ENCODE measurements at places on chromosomes 7 and 10.

DNA sequence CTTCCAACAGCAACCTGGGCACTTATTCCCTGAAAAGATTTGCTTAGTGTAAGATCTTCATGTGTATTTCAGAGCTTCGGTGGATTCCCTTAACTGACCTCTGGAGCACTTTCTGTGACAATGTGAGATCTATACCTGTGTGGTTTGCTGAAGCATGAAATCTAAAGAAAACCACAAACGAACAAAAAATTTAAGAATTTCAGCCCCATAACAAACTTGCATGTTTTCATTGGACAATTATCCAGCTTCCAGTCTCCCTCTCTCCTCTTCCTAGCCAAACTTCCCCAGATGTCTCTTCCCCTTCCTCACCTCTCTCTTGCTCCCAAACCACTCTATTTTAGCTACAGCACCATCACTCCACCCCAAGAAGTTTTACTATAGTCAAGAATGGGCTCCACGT is 279.9 kb upstream of the SORCS1 start:
- DNase-seq = no peak

- no peak for DNase-seq
Observed at GRCh38 chr10:35612385-35613106, 7.4 kb downstream of the GJD4 start.

DNA sequence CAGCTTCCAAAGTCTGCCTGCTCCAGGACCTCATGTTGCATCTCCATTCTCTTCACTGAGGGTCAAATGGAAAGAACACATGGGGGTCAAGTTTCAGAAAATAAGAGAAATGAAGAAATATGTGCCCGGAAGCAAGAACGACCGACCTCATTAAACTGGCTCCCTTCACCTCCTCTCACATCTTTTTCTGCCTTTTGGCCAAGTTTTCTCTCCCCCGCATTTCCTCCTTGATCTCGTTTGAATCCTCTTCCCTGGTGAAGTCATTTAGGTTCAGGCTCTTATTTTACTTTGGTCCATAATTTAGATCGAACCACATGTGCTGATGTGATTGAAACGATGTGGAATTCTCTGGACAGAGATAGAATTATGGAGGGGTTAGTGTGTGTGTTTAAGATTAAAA is 44.2 kb downstream of the EGFR start:
- no peak for DNase-seq

- DNase-seq = no peak
Observed at GRCh38 chr7:130990178-130990832, 256.3 kb upstream of the KLF14 start.

GRCh38 chr7:25675789-25676474 is 447.6 kb upstream of the NPVF start:
- peak; percentile 70 for DNase-seq

GRCh38 chr10:124465003-124465776 is 3.6 kb downstream of the LHPP start:
- no peak for DNase-seq

DNA sequence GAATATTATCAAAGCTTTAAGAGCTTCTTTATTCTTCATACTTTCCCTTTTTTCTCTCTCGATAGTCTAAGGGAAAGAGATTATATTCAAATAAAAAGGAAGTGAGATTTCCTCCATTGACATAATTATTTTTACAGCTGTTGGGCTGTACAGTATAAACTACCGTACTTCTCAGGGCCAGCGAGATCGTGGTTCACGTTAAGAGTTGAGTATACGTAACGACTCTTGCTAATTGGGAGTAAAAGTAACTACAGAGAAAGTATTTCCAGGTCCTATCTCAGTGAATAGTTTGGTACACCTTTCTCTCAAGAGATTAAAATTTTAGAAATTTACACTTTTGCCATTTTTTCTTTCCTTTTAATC is 57.8 kb downstream of the INPP5F start:
- DNase-seq = no peak

DNA sequence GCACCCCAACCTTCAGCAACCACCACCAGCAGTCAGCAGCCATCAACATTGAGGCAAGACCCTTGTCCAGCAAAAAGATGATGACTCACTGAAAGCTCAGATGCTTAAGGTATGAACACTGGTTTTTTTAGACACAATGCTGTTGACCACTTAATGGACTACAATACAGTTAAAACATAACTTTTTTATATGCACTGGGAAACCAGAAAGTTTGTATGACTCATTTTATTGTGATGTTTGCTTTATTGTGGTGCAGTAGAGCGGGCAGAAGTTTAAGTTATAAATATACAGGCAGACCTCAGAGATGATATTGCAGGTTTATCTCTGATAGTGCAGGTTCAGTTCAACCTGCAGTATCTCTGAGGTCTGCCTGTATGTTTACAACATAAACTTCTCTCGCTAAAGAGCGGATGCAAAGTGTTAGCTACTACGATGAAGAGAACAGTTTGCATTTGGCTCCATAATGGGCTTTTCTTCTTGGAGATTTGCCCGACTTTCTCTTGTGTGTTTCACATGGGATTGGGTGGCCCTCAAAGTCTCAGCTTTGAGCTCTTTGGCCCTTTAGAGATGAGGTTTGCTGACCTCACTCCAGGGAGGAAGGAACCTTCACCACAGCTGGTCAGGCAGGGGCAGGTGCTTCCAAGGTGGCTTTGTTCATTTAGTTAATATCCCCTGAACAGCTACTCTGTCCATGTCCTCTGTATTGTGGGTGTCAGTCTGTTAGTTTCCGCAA is 84.4 kb upstream of the SHH start:
- no peak for DNase-seq

- no peak for DNase-seq
Observed at GRCh38 chr10:3194871-3195270, 22.3 kb upstream of the PITRM1 start.

GRCh38 chr7:77425101-77426051 is 9.2 kb upstream of the GSAP start:
- no peak for DNase-seq

DNA sequence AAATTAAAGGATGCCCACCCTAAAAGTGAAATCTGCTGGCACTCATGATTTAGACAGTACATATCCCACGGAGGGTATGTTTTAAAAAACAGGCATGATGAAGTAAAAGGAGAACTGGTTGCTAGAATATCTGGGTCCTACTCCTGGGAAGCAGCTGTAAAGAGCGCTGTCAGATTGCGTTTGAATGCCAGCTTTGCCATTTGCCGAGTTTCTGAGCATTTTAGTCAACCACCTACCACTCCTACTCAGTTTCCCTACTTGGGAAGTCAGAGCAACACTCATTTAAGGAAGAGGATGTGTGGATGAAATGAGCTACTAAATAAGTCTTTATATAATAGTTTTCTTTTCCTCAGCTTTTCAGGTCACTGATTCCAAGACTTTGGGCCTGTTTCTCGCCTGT is 1.1 kb upstream of the UMAD1 start:
- DNase-seq = no peak

GRCh38 chr10:37777056-37777455 is 80.4 kb downstream of the ZNF248 start:
- DNase-seq = no peak

DNA sequence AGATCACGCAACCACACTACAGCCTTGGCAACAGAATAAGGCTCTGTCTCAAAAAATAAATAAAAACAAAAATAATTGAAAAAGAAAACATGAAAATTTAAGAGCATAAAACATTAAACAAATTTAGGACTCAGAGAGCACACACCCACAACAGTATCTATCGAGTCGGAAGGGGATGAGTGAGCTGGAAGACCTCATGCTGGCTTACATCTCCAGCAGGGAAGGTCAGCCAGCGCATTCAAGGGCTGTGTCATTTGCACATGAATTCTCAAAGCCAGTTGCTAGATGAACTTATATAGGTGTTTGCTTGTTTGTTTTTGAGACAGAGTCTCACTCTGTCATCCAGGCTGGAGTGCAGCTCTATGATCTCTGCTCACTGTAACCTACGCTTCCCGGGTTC is 50.3 kb downstream of the SRRM3 start:
- DNase-seq = no peak

DNA sequence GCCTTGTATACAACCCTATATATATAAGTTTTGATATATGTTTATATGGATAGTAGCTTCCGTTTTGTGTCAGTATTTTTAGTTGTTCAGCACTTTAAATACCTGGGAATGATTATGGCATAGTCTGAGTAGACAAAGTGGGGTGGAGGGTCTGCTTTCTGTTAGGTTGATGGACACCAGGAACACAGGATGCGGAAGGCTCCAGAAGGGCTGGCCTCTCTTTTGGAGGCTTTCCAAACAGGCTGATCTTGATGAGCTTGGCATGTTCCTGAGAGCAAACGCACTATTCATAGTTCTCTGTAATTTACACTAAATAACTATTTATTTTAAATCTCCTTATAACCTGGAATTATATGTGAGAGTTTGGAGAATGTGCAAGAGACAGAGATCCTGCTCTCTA is 12.7 kb downstream of the AKR1E2 start:
- no peak for DNase-seq

DNA sequence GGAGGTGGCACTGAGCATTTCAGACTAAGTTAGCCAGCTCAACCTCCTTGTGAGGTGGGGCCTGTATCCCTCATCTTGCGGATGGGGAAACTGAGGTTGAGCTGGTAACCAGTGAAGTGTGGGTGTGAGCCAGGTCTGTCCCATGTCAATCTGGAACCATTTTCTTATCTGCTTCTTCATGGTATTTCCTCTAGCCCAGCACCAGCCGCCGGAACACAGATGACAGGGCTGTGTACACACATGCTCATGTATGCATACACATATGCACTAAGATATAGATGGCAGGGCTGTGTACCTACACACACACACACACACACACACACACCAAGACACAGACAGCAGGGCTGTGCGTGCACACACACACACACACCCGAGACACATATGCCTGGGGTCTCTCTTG is 18.5 kb downstream of the RAMP3 start:
- DNase-seq = no peak

DNA sequence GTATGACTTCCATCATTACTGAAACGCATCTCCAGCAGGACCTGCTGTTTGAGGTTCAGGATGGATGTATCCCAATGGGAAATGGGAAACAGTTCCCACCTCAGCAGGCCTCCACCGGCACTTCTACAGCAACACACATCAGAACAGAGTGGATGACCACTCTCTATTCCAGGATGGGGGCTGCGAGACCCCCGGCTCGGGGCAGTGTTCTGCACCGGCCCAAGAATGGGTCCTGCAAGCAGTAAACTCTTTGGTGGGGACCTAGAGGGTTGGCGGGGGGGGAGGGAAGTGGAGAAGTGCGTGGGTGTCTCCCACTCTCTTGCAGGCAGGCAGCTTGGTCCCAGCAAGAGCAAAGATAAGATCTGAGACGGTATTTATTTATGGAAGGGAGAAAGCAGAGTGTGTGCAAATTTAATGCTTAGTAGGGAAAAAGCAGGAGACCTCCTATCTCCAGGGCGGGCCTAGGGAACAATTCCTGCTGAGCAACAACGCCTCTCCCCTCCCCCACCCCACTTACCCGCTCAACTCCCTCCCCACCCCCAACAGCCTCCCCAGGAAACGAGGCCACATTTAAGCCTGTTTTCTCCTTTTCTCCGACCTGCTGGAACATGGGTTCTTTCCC is 4.0 kb downstream of the SFMBT2 start:
- DNase-seq = no peak

GRCh38 chr7:92661651-92662050 is 71.5 kb upstream of the FAM133B start:
- no peak for DNase-seq

DNA sequence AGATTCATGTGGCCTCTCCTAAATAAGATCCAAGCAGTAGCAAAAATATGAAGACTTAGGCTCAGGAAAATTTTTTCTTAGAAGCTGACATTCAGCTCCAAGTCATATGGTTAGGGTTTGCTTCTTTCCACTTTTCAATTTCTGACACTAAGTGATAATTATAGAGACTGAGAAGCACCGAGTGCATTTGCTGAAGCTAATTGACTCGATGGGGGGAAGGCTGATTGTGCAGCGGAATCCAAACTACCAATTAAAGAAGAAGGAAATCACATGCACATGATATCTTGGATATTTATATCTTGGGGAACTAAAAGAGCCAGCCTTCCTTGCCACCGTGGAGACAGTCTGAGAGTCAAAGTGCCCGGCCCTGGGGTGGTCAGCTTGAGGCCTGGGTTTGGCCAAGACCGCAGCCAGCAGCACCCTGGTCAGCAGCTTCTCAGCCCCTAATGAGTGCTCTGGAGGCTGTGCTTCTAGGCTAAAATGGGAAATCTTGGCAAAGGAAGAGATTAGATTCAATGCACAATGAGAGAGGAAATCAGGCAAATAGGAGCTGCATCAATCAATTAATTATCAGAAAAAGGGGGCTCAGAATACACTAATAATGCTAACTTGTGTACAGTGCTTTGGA is 589.3 kb downstream of the NRG3 start:
- DNase-seq = peak; percentile 20

DNA sequence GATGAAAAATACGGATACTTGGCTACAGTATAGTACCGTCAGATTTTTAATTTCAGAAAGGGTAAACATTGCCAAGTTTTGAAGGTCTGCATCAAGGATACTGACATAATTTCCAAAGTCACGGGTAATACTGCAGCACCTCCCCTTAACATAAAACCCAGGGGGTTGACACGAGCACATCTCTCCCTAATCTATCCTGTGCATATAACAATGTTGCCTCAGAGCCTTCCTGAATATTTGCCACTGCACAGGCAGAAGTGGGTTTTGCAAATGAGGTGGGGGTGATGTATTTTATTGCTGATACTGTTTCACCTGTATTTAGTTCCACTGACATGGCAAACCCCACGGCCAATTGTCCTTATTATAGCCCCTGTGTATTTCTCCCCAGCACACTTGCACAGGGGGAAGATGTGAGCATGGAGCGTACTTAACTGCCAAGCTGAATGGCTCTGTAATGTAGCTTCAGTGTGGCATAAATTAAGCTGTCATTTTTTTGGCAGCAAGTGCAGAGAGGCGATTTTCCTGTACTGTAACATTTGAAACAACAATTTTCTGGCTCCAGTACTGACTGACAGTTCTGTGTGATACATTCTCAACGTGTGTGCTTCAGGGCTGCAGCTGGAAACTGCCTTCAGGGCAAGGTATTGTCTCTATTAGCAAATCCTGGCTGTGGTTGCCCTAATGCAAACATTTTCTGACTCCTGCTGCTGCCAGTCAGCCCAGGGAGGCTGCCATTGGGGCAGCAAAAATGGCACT is 299.6 kb upstream of the SP4 start:
- DNase-seq = peak; percentile 98

DNA sequence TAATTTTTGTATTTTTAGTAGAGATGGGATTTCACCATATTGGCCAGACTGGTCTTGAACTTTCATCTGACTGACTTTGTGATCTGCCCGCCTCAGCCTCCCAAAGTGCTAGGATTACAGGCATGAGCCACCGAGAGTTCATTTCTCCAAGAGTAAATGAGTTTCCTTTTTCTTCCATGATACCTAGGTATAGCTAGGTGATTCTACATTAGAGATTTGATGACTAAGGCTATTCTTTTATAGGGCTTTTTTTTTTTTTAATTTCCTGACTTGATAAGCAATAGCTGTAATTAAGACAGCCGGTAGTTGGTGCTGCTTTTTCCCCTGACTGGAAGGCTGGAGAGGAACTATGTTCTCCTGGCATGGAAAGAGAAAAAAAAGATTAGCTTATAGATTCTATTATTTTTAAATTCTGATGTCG is 3.3 kb downstream of the PTPN12 start:
- no peak for DNase-seq

DNA sequence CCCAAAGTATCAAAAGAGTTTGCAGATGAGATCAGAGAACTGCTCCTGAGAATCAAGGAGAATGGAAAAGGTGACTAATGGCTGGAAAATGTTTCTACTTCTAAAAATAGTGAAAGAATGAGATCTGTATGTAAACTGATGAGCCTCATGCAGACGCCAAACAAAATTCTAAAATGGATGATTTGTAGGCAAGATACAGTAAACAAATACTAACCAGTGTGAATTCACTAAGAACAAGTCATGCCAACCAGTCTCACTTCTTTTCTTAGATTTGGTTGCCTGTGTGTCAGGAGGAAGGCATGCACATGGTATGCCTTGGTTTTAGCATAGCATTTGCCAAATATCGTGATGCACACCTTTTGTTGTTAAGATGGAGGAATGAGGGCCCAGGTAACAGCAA is 94.9 kb upstream of the PIK3CG start:
- DNase-seq = no peak
